ENCODE measurements at places on chromosomes 3 and 15.

DNA sequence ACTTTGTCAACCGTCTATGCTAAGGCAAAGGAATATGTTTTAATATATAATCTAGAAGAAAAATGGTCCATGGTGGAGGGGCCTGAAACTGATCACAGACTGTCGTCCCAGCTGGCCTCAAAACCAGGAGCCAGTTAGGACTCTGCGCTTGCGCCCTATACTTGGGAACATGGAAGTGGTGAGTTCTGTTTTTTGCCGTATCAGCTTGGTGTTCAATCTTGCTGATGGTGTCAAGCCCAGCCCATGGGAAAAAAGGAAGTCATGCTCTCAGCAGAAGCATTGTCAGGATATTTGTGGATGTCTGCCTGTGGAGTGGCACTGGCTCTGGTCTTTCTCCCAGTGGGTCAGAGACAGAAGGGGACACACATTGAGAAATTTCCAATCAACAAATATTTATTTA lies 342.0 kb upstream of the CTDSPL start:
- DNase-seq: no peak

- no peak for DNase-seq
Measured at GRCh38 chr15:38373016-38373415, 80.9 kb upstream of the FAM98B start.

- DNase-seq: no peak
Measured at GRCh38 chr3:18035641-18036449, 293.4 kb upstream of the TBC1D5 start.

- no peak for DNase-seq
Measured at GRCh38 chr3:46690798-46691197, 2.7 kb downstream of the ALS2CL start.

DNA sequence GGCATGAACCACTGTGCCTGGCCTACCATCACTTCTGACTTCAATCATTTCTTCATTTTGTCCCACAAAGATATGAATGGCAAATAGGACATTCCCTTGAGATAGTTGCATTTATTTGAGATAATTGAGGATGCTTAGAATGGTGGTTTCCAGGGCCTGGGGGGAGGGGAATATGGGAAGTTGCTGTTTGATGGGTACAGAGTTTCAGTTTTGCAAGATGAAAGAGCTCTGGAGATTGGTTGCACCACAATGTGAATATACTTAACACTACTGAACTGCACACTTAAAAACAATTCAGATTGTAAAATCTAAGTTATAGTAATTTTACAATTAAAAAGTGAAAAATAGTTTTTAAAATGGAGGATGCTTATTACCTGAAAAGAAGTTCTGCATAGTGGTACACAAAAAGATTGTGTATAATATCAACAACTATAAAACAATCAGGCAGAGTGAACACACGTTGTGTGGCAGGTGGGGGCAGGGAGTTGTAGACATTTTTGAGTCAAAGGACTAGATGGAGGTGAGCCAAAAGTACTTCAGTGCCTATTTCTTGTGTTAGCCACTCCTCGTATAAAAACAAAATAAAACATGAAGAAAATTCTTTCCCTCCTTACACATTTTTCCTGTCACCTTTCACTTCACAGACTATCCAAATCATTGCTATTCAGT lies 18.5 kb upstream of the RIOX2 start:
- no peak for DNase-seq

DNA sequence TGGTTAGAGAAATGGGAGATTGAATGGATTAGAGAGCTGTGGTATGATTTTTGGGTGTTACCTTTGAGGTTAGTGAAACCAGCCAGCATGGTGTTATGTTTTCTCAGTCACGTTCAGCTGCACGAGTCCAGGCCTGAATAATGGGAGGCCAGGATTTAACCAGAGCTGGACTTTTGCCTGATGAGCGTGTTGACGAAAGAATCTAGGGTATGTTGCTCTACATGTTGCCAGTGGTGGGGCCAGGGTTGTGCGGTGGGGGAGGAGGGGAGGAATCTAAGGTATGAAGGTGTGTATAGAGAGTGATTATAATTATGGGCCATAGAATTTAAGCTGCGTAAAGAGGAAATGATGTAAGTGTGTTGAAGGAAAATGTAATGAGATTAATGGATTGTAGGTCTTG lies 22.8 kb downstream of the MINDY2 start:
- no peak for DNase-seq

DNA sequence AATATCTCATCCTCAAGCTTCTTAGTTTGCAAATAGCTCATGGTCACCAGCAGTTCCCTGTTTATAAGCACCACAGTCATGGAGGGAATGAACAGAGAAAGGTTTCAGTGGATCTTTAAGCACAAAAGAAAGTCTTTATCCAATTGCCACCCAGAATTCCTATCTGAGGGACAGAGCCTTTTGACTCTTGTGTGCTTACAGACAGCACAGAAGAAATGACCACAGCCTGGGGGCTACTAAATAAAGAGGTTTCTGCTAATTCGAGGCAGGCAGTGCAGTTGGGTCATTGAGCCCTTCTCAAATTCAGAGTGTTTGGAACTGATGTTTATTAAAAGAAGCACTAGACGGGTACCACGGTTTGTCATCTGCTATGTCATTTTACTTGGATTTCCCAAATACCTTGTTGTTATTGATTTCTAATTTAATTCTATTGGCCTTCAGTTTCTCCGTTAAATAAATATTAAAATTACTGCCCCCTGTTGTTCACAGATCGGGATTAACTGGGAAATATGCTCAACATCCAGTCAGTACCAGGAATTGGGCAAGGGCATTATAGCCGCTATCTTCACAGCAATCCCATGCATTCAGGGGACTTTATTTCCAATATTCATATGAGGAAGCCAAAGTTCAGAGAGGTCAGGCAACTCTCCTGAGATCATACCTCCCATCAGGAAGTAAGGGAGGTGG lies 3.6 kb downstream of the PRICKLE2 start:
- no peak for DNase-seq

GRCh38 chr15:39330061-39330460 lies 250.8 kb upstream of the THBS1 start:
- DNase-seq: no peak

- no peak for DNase-seq
Measured at GRCh38 chr3:31538801-31539200, 6.1 kb downstream of the STT3B start.

GRCh38 chr3:150293401-150294001 lies 114.6 kb upstream of the TSC22D2 start:
- DNase-seq: no peak

DNA sequence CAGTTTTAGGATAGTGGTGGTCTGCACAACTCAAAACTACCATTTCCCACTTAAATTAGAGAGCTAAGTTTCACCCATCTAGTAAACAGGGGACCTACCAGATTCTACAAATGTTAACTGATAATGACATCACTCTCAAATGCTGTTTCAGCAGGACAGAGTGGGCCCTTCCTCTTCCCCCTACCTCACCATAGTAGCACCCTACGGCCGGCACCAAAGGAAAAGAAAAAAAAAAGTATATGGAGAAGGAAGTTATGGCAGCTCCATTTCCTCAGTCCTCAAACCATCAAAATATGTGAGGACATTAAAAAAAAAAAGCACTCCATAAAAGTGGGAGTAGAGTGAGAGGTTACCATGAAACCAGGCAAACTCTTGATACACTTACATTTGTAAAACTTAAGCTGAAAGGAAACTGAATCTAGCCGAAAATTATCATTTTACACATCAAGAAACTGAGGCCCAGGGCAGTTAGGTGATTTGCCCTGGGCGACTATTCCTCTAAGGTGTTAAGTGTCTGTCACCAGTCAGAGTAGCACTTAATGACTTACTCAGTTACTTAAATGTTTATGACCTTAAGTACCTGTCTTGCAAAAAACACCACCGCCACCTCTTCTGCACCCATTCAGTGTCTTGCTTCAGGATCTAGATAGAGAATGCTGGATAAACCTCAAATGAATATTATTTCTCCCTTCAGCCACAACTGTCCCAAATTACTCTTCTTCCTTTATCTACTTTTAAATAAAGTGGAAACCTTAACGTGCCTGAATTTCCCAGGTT lies 2.7 kb downstream of the MSL2 start:
- DNase-seq: no peak

GRCh38 chr3:129897026-129897425 lies 3.5 kb upstream of the TMCC1 start:
- no peak for DNase-seq

GRCh38 chr15:89379818-89380217 lies 45.2 kb upstream of the POLG start:
- DNase-seq: no peak

DNA sequence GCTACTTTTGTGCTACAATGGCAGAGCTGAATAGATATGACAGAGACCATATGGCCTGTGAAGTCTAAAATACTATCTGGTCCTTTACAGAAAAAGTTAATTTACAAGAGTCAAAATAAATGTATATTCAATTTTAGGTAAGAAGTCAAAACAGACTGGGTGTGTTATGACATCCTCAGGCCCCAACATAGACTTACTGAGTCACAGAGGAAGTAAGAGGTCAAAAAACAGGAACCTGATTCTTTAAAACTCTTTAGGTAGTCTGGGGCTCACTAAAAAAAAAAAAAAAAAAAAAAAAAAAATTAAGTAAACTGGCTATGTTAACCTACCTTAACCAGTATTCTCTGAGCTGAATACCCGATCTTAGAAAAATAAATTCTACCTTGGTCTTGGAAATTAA lies 13.1 kb downstream of the DNAAF4 start:
- DNase-seq: no peak
